ENCODE measurements at places on chromosomes 6 and 20.

DNA sequence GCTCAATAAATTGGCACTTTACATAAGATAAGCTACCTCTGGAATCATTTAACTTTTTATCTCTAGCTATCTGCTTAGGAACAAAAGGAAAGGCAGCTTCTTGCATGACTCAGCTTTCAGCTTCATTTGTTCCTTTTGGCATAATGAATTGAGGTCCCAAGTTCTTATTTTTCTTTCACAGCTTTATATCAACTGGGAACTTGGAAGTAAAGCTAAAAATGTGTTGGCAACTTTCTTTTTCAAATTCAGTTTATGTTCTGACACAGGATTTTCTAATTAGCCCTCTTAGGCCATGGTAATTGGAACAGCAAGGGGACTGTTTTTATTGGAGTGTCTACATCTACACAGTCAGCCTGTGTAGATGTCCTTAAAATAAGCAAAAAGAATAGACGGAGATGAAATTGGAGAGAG lies 55.2 kb upstream of the MRAP2 start:
- no peak for DNase-seq

GRCh38 chr6:54981276-54981609 lies 134.7 kb downstream of the FAM83B start:
- no peak for DNase-seq

GRCh38 chr6:22433745-22434144 lies 135.6 kb upstream of the HDGFL1 start:
- DNase-seq = no peak

DNA sequence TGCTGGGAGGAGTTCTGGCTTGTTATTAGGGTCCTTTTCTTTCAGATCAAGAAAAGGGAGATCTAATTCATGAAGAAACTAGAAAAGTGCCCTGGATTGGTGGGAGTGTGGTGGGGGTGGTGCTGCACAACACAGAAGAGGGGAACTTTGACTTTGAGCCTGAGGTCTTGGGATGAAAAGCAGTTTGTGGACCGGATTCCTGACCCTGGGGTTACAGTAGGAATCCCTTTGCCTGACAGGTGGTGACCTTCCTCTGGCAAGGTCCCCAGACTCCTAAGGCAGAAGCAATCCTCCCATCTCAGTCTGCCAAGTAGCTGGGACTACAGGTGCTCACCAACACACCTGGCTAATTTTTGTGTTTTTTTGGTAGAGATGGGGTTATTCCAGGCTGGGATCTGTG lies 45.3 kb upstream of the IER3 start:
- no peak for DNase-seq

GRCh38 chr6:84123186-84123585 lies 89.6 kb downstream of the MRAP2 start:
- DNase-seq = no peak

All from putamen (tissue), 1 donor.